ENCODE measurements at places on chromosomes 11 and 22.

DNA sequence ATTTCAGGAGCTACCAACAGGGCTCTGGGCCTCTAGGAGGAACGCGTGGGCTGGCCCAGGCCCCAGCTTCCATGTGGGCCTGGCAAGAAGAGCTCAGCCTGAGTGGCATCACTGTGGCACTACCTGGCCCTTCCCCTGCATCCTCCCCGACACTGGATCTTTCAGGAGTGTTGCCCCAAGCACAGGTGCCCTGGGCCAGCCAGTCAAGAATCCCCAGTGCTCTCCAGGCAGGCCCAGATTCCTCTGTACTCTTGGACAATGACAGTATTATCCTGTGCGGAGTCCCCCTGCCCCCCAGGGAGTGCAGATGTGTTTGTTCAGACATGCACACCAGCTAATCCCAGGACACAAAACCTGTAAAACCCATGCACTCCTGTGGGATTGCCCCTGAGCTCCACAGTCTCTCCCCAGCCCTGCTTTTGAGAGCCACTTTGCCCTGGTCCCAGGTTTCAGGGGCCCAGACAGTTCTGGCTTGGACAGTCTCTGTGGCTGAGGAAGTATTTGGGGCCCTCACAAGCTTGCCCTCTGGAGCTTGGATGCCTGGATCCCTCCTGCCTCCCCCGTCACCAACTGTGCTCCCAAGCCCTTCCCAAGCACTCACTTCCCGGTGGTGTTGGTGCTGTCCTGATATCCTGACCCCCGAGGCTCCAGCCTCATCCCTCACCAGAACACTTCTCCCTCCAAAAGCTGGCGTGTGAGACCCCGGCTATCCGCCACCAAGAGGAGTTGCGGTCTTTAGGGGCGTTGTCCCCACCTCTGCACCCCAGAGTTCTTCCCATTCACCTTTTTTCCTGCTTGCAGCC lies 39.9 kb downstream of the KCNC1 start:
- no peak for DNase-seq

- DNase-seq = no peak
These were observed 7.7 kb downstream of the LINC01488 start for GRCh38 chr11:69489031-69489745.

- no peak for DNase-seq
These were observed 20.3 kb downstream of the NEAT1 start for GRCh38 chr11:65442842-65443331.

DNA sequence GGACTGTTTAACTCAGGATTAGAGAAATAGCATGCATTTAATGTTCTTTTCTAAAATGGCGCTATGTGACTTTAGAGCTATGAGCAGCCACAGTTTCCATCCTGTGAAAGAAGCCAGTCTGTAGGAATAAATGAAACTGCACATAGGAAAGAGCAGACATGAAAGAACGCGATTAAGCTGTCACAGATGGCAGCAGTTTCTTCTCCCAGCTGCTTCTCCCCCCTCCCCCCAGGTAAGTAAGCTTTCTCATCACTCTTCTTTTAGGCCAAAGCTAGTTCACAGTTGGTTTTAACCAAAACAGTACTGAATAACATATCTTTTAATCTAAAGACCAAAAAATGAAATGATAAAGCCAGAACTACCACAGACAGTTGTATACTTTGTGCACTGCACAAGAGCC lies 266.4 kb downstream of the KCNA4 start:
- no peak for DNase-seq

DNA sequence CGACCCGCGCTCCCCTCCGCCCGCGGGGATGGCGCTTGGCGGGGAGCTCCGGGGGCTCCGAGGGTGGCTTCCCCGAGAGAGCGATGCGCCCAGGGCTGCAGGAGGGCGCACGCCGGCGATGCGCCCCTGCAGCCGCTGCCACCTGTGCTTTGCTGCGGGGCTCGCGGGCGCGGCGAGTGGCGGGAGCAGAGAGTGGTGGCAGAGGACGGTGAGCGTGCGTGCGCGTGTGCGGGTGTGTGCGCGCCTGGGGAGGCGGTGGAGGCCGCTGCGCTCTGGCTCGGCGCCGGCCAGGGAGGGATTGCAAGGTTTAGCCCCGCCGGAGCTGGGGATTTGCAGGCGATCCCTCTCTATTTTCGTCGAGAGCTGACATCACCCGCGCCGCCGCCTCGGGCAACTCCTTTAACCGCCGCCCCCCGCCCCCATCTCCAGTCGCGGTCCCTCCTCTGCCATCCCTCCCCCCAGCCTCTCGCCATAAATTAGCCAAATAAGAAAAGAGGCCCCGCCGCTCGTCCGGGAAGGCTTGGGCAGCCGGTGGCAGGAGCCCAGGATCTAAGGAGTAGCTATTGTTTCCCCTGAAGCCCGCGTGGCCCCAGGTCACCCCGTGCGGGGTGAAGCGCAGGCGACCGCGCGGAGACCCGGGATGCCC lies at the start of gene SLC1A2:
SLC1A2 (minus strand) TSS at position 375 of the 646 bp plus-strand sequence. CDS start 592 bp downstream, outside the sequence.
- no peak for DNase-seq

DNA sequence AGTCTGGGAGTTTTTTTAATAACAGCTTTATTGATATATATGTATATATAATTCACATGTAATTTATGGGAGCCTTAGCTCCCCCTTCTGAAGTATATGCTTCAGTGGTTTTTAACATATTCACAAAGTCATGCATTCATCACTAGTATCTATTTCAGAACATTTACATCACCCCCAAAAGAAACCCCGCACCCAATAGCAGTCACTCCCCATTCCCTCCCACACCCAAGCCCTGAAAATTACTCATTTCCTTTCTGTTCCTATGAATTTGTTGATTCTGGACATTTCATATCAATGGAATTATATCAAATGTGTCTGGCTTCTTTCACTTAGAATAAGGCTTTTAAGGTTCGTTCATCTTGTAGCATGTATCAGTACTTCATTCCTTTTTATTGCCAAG lies 35.6 kb upstream of the SYT7 start:
- DNase-seq = no peak

Measured in D721Med (cell line).